ENCODE measurements at places on chromosomes 13 and 19.

DNA sequence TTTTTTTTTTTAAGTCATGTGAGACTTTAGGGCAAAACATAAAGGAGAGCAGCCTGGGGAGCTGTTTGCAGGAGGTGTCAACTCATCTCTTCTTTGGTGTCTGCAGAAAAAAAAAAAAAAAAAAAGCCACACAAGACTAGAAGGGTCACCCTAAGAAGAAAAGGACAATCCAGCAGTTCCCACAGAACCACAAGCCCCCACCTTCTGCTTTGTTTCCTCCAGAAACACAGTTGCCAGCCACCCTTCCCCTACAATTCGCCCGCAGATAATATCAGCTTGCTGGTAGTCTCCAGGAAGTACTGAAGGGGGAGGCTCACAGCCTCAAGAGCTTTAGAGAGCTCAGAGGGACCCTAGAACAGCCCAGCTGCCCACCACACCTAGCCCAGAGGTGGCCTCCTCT, 22.3 kb upstream of the ZBTB7A start:
- DNase-seq, result no peak

DNA sequence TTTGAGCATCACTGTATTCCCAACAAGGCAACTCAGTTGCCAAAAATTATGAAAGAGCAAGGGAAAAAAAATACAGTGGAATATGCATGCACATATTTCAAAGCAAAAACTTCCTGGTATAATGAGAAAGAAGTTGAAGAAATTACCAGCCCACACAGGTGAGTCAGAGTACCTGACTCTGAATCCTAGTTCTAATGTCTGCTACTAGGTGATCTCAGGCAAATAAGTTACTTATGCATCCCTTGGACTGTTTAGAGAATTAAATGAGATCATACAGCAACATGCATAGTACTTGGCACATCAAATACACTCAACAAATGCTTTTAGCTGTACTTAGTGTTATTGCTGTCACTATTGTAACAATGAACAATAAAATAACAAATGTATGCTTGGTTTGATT, 144.9 kb downstream of the MIPEP start:
- DNase-seq, result no peak

DNA sequence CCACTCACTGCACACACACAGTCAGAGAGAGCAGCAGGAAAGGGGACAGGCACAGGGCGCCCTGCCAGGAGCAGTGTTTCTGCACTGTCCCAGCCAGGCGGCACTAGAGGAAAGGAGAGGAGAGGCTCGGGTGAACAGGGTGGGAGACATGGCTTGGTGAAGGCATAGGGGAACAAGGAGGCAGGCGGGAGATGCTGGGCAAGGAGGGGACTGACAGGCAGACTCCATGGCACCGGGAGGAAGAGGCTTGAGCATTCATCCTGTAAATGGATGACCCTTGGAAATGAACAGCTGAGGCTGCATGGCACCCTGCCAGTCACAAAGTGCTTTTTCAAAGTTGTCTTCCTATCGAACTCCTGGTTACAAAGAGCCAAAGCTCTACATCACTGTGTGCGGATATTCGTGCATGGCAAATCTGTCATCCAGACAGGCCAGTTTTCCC, 22.4 kb downstream of the MED26 start:
- DNase-seq, result no peak

- DNase-seq, result no peak
These were observed 269.3 kb upstream of the MIR17HG start for GRCh38 chr13:91078093-91078679.

- DNase-seq, result no peak
These were observed 58.9 kb downstream of the ESD start for GRCh38 chr13:46738055-46738454.

GRCh38 chr13:44169018-44169911, 204.4 kb upstream of the SERP2 start:
- DNase-seq, result no peak

GRCh38 chr19:49468746-49469447, 5.1 kb upstream of the FLT3LG start:
- DNase-seq, result peak; percentile 59

DNA sequence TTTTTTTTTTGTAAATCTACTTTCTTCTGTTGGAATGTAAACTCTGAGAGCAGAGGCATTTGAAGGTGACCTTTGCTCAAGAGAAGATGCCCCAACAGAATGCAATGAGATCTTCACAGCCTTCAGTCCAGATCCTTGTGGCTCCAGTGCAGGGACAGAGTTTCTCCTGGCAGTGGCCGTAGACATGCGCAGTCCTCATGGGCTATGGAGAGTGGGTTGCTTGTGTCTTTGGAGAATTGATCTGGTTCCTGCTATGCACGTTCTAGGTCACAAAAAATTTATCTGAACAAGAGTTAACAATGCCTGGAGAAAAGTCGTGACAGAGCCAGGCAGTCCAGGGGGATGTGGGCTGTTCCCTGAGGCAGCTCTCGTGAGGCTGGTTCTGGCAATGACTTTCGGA, 30.1 kb downstream of the TMEM255B start:
- DNase-seq, result no peak

- no peak for DNase-seq
These were observed 95.6 kb downstream of the FAM216B start for GRCh38 chr13:42876887-42877545.
